ENCODE measurements at places on chromosomes 7 and 10.
A peak's percentile ranks its signal among the peaks of the same experiment; 100 is the strongest.

DNA sequence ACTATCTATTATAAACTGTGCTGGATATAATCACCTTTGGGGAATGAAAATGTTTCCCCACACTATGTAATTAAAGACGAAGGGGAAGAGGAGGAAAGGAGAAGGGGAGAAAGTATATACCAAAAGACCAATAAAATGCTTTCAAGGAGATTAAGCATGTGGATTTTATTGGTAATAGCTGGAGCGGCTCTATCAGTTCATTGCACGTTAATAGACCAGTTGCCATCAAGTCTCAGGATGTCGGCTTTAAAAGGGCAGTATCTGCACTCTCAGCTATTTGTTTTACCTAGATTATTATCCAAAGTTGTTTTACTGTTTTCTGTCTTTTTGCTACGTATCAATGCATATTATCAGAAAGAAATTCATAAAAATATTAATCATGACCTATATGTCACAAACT, 9.0 kb downstream of the ETV1 start:
- no peak for DNase-seq

GRCh38 chr10:23448802-23449570, 10.1 kb downstream of the OTUD1 start:
- peak; percentile 68 for DNase-seq

DNA sequence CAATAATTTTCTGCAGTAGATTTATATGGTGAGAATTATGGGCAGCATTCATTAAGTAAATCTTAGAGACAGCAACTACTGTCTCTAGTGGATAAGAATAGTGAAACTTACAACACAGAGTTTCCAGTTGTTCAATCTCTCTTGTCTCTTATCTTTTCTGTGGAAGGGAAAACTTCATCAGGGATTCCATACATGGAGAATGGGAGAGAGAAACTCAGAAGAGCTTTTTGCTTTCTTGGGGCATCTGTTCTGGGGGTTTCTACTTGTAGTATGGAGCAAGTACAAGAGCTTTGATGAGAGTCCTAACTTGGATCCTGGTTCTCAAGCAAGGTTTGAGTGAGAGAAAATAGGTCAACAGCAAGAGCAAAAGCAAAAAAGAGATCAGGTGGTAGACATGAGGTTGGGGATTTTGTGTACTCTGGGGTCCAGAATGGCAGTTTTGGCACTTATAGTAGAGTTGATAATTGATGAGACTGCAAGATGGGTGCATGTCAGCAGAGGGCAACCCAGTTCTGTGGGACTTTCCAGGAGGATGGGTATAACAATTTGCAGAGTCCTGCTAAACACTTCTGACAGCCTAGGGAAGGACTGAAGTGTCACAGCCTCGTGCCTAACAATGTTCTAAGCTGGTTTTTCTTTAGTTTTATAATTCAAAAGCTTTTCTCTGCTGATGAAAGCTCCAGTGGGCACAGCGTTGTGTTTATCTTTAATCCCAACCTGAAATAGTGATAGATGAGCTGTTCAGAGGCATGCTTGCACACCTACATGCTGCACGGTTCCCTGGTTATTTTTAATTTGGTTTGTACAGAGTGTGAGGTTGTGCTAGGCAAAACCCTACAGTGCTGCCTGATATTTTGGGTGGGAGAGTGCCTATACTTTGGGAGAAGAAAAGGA, 32.0 kb upstream of the STRIP2 start:
- DNase-seq, result peak; percentile 25

DNA sequence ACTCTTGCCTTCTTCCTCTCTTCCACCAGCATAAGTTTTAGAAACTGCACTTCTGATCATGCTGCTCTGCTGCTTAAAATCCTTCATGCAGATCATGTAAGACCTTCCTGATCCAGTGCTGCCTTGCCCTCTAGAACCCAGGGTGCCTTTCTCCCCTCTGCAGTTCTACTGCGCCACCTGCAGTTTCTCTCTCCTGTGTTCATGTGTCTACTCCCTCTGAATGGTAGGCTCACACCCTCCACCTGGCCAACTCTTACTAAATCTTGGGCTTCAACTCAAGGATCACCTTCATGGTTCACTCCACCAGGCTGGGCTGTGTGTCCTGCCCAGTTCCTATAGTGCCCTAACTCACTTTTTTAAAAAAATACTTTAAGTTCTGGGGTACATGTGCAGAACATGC, 174.6 kb upstream of the ITGB1 start:
- peak; percentile 78 for DNase-seq

Data from OCI-LY7 (cell line).